Fibroblast of pulmonary artery (primary cell): ENCODE measurements at places on chromosomes 3 and 15.
A peak's percentile ranks its signal among the peaks of the same experiment; 100 is the strongest.

DNA sequence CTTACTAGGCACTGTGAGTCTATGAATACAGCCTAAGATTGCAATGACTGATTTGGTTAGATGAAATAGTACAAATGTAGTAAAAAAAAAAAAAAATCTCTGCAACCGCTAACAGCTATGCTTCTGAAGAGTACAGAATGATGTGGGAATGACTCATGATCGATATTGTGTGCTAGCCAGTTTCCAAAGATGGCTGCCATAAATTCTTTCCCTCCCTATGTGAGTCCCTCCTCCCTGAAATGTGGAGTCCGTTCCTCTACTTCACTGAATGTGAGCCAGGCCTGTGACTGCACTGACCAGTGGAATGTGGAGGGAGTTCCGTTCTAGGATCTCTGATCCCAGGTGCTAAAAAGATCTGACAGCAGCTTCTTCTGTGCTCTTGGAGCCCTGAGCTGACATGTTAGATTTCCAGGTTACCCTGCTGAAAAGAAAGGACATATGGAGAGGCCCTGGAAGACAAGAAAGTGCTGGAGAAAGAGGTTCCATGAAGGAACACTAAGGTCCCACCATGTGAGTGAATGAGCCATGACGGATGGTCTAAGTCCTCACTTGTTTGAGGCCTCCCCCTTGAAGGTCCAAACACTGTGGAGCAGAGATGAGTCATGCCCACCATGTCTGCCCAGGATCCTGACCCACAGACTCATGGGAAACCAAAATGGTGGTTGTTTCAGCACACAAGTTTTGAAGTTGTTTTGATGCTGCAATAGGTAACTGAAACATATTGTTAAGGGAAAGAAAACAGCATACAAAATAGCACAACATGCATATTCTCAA, 46.3 kb downstream of the DGKG start:
- peak; percentile 9 for DNase-seq

GRCh38 chr3:11568503-11569155, 75.1 kb downstream of the VGLL4 start:
- peak; percentile 92 for DNase-seq

DNA sequence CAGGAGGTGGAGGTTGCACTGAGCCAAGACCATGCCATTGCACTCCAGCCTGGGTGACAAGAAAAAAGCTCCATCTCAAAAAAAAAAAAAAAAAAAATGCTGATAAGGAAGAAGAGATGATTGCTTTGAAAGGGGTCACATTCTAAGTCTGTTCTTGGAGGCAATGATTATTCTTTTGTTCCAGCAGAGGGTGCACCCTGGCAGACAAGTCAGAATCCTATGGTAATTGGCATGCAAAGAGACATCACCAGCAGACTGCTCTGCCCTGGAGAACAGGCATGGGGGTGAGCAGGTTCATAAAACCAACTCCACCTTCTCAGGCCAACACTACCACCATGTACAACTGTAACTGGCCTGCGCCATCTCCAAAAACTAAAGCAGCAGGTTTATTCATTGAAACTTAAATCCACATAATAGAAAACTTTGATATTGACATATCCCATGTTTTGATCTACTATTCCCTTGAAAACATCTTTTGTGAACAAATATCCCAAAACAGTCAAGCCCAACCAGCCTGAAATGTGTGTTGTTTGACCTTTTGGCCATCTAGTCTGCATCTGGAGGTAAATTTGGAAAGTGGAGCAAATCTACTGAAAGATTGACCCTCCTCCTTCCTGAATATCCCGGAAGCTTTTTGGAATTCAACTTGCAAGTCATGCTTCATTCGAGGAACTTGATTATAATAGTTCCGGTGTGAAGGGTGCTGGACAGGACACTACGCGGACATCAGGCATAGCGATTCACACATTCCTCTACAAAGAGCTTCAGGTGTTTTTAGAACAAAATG, 100.3 kb downstream of the MECOM start:
- DNase-seq: no peak

GRCh38 chr3:196942915-196943277, 568 bp upstream of the NCBP2 start:
- DNase-seq: peak; percentile 46

DNA sequence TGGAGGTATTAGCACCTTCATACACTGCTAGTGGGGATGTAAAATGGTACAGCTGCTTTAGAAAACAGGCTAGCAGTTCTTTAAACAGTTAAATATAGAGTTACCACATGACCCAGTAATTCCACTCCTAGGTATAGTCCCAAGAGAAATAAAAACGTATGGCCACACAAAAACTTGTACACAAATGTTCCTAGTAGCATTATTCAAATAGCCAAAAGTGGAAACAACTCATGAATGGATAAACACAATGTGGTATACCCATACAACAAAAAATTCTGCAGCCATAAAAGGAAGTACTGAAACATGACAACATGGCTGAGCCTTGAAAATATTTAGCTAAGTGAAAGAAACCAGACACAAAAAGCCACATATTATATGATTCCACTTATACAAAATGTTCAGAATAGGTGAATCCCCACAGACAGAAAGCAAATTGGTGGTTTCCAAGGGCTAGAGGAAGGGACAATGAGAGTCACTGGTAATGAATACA, 40.8 kb upstream of the KLF13 start:
- no peak for DNase-seq

GRCh38 chr3:153706706-153707105, 414.5 kb upstream of the ARHGEF26 start:
- DNase-seq: no peak

DNA sequence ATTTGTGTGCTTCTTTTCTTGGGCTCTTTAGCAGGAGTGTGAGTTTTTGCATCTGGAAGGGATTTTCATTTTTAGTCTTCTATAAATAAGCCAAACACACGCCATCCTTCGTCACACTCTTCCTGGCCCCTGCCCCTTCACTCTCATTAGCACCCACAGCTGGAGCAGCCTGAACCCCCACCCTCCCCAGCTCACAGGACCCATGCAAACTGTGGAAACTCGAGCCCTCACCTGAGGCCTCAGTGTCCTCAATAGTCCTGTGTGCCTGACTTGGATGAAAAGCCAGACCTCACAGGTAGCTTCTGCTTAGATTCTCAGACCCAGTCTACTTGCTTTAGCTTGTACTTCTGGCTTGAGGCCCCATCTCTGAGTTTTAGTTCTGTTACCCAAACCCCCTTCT, 167.9 kb downstream of the MTHFS start:
- no peak for DNase-seq

- DNase-seq: no peak
Measured at GRCh38 chr15:49501586-49501985, 78.5 kb downstream of the FGF7 start.

DNA sequence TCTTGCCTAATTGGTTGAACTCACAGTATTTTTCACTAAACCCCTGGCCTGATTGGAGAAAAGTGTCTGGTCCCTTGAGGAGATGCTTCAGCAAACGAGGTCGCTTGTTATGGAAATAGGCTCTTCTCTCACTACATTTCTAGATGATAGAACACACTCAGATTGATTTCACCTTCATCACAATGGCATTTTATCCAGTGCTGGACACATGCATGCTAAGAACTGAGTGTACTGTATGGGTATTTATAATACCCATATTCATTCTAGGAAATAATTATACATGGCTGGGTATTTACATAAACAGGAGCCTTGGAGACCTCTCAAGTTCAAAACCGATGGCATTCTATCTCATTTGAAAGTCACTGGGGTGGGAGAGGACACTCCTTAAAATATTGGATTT, 444.9 kb downstream of the LPP start:
- no peak for DNase-seq

DNA sequence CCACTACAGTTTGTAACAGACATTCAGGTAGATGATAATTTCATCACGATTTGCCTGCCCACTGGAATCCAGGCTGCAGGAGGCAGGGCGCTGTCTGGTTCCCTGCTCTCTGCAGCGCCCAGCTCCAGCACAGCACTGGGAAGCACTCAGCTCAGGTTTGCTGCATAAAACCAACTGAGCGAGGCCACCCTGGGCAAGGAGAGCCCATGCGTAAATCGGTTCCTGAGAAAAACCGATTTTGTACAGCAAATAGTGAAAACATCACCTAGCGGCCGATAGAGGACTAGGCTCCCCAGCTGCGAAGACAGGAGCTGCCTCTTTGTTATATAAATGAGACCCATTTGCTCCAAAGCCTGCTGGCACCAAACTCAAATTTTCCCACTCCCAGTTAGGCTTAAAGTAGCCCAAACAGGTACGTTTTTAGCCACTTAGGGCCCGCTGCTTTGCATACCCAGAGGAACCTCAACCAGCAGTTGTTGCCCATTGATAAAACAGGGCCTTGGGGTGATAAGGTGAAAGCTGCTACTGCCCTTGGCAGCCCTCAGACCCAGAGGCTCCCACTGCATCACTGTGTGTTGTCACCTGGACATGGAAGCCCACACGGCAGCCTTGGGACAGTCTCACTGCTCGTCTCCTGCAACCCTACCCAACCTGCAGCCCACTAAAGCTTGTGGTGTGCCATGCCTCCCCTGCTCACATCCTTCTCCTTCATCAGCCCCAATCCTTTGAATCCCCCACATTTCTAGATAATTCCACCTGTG, 47.5 kb downstream of the ALDH1L1 start:
- DNase-seq: peak; percentile 29

DNA sequence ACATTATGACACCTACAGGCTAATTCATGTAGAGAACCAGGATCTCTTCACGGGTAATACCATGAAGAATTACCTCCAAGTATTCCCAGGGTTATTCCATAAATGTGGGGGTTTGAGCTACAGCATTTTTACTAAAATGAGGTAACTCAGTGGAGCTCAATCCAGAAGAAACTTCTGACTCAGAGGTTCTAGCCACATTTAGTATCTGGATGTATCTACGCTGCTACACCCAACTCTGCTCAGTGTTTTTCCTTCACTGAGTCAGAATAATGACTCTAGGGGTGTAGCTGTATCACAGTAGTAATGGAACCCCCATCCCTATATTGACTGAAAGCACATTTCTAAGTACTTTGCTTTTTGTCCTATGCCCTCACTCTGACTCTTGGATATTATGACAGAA, 52.4 kb downstream of the COPS2 start:
- peak; percentile 18 for DNase-seq

- DNase-seq: no peak
Measured at GRCh38 chr3:64318668-64319271, 93.5 kb upstream of the PRICKLE2 start.

- DNase-seq: peak; percentile 24
Measured at GRCh38 chr3:52827441-52827840, 3.0 kb downstream of the ITIH4 start.

GRCh38 chr3:12230877-12231276, 58.0 kb upstream of the PPARG start:
- no peak for DNase-seq

GRCh38 chr3:29764603-29765254, 483.9 kb downstream of the RBMS3 start:
- DNase-seq: peak; percentile 96

- DNase-seq: no peak
Measured at GRCh38 chr3:179091113-179091512, 19.5 kb upstream of the ZMAT3 start.

- no peak for DNase-seq
Measured at GRCh38 chr3:55782351-55782750, 295.2 kb upstream of the WNT5A start.

GRCh38 chr15:74788683-74789151, 6.8 kb downstream of the CSK start:
- no peak for DNase-seq

GRCh38 chr3:15453991-15454625, 26.7 kb downstream of the EAF1 start:
- DNase-seq: no peak

GRCh38 chr3:65785065-65785645, 253.6 kb downstream of the MAGI1 start:
- peak; percentile 84 for DNase-seq

DNA sequence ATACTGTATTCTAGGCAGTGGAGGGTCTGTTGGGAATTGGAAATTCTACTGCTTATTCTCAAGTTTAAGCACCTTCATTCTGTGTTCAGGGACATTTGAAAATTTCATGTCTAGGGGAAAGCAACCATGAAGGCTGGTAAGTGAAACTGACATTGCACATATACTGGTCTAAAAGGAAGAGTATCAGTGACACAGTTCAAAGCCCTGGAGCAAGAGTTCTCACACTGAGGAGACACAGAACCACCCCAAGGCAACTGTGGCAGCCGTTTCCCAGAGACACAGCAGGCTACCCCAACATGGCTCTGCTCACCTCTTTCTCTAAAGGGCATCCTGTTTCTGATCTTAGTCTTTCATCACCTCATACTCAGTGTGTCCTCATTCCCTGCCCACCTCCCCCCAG, 67.5 kb downstream of the KCNMB2 start:
- DNase-seq: no peak

DNA sequence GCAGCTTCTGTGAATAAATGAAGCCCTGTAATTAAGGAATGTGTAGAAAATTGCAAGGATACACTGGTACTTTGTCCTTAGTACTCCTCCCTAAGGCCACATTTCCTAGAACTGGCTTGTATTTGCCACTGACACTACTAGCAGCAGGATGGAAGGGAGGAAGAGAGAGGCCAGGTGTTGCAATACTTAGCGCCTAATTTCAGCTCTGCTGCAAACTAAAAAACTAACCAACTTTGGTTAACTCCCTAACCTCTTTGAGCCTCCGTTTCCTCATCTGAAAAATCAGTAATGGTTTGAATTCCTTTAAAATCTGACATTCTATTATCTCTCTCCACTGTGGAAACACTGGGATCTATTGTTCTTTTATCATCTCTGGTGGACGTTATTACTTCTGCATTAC, 257.0 kb downstream of the SV2B start:
- DNase-seq: no peak

- DNase-seq: peak; percentile 31
Measured at GRCh38 chr3:15241341-15241740, 35.3 kb downstream of the CAPN7 start.

- DNase-seq: no peak
Measured at GRCh38 chr3:143716731-143717130, 131.5 kb downstream of the SLC9A9 start.

GRCh38 chr15:22861161-22861560, 22.7 kb downstream of the NIPA2 start:
- DNase-seq: no peak

GRCh38 chr15:69414701-69415167, 585 bp downstream of the KIF23 start:
- DNase-seq: peak; percentile 95

DNA sequence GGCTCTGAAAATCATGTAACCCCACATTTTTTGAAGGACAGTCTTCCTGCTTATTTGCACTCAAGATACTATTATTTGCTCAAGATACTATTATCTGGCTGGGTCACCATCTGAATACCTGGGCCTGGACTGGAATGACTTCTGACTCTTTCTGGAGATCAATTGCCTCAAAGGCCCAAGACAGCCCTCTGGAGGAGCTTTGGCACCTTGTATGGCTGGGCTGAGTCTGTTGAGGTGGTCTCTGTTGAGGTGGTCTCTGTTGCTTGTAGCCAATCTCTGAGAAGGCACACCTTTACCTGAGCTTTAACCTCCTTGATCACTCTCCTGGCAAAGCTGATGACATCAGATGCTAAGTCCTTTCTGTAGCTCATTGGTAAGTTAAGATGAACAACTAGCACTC, 33.0 kb downstream of the SPATA12 start:
- no peak for DNase-seq

GRCh38 chr3:32146746-32147211, 40.4 kb downstream of the GPD1L start:
- no peak for DNase-seq
